Stimulated activated CD4-positive, alpha-beta T cell treated with anti-CD3 and anti-CD28 coated beads, Interleukin-4, amount 100 ng/mL, for 4 hours (primary cell): ENCODE measurements at places on chromosomes 3 and 15.

- DNase-seq = peak; percentile 6
Observed at GRCh38 chr3:39065197-39065596, 13.4 kb downstream of the WDR48 start.

DNA sequence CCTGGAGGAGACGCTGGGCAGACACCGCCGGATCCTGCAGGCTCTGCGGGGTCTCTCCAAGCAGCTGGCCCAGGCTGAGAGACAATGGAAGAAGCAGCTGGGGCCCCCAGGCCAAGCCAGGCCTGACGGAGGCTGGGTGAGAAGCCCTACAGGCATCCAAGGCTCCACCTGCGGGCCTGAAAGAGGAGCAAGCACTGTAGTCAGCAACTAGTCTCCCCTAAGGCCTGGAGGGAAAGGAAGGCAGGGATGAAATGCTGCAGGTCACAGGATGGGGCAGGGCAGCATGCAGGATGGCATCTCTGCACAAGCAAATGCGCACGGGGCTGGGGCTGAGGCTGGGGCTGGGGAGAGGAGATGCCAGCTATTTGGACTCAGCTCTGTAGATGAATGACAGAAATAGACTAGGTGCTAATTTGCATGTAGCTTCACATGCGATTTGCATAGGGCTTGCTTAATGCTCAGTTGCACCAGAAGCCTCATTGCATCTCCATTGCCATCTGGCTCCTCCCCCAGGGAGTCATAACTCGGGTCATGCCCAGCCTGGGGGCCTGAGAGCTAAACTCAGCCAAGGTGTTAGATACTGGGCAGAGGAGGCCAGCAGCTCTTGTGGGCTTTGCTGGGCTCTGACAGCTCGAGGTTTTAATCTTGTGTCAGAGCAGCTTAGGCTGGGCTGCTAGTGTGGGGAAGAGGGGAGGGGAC lies 5.2 kb upstream of the CPLX3 start:
- DNase-seq = no peak

GRCh38 chr3:21484057-21484827 lies 266.8 kb downstream of the ZNF385D start:
- DNase-seq = no peak

GRCh38 chr3:12898965-12899755 lies 57.8 kb upstream of the RPL32 start:
- DNase-seq = no peak

GRCh38 chr3:150170852-150171520 lies 200.3 kb upstream of the PFN2 start:
- DNase-seq = no peak

- no peak for DNase-seq
Observed at GRCh38 chr15:79094611-79095021, 4.0 kb upstream of the RASGRF1 start.

DNA sequence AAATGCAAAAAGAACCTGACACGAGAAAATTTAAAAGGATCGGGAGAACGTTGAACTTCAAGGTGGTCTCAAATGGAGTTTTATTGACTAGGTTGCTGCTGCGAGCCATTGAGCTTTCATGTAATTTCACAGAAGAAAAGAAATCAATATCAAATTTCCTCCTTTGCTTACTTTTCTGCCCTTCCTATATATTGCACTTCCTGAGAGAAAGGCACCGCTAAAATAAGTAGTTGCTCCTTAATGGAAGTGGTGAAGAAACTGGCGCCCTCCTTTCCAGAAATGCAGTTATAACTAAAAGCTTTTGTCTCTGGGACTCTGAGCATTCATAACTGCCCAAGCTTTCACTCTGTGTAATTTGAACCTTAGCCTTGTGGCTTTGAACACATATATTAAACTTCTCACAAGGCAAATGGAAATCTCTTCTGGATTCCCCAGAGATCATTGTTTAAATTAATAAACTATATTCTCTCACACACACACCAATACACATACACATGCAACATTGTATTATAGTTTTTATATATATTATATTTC lies 13.4 kb downstream of the EID1 start:
- no peak for DNase-seq

DNA sequence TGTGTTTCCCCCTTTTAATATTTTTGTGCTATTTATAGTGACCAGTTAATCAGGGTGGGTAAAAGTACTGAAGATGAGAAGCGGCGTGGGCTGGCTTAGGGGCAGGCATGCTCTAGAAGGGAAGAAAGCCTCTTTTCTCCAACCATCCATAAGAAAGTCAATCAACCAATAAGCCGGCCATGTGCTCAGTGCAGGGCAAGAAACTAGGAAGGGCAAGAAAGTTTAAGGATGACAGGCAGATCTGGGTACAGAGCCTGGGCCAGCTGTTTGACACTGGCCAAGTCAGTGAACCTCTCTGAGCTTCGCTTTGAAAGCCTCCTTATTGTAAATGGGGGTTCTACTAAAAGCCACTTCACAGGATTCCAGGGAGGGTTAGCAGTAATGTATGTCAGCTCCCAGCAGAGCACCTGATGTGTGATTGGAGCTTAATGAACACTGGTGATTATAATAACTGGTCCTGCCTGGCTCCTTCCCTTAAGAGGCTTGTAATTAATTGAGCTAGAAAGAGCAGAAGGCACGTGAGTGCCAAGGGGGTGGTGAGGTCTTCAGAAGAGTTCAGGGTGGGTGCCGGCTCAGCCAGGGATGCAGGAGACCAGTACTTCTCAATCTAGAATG lies 5.7 kb upstream of the CHRNA3 start:
- no peak for DNase-seq

GRCh38 chr15:90465140-90465929 lies 64.4 kb upstream of the CRTC3 start:
- DNase-seq = no peak

GRCh38 chr15:49875392-49875791 lies 243.6 kb downstream of the ATP8B4 start:
- no peak for DNase-seq

DNA sequence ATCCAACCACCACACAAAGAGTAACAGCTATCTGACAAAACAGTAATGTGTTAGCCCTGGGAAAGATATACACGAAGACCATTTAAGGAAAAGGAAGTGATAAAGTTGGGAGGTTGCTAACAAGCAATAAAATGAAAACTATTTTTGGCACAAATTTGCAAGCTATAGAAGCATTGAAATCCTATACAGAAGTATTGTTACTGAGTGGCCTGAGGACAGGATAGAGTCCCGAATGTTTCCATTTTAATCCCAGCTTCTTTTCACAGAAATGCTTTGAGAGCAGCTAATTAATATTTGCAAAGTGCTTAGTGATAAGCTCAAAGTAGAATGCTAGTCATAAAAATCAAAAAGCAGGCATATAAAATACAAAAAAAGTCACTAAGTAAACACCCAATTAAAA lies 51.5 kb downstream of the RAD18 start:
- DNase-seq = no peak

DNA sequence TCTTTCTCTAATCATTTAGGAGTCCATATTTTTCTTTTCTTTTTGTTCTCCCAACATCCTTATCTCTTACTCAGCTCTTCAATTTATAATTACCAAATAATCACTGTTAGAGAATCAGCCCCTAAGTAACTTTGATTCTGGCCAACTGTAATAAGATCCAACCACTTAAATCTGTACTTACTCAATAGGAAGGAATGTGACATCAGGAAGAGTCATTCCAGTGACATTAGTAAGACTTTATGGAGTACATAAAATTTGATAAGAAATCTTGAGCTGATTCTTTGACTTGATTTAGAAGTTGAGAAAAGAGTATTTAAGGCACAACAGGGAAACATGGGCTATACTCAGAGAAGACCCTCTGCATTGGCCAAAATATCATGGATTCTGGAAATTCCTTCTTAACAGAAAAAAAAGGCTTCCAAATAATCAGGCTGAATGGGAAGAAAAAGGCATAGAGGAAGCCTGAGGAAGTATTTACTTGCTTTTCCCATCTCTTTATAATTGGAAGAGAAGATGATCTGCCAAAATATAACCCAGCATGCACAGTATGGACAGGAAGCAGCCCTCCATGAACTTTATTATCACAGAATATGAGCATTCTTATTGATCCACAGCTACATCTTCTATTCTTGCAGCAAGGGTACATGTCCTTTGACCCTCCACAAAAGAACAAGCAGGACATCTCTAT lies 289.7 kb upstream of the TPRG1 start:
- no peak for DNase-seq

GRCh38 chr3:142106548-142106947 lies 42.8 kb downstream of the TFDP2 start:
- DNase-seq = no peak

- DNase-seq = no peak
Observed at GRCh38 chr3:166444756-166445155, 607.5 kb upstream of the BCHE start.

DNA sequence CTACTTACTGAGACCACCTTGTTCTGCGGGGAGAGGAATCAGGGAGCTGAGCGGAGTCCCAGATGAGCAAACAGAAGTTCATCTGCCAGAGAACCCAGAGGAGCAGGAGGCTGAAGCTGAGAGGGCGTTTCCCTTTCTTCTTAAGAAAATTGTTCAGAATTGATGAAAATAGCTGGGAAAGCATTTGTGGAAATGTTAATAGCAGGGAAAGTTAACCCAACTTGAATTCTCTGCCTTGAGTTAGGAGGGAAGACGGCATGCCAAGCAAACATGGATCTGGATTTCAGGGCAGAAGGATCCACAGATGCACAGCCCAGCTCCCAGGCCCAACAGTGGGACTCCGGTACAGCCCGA lies 23.2 kb downstream of the CRABP1 start:
- DNase-seq = no peak
